ENCODE measurements at places on chromosomes 1 and 21. TPM values are rescaled to one million over a fixed set of nuclear protein-coding genes. Genes with fewer than 3 reads are reported as not detected.

DNA sequence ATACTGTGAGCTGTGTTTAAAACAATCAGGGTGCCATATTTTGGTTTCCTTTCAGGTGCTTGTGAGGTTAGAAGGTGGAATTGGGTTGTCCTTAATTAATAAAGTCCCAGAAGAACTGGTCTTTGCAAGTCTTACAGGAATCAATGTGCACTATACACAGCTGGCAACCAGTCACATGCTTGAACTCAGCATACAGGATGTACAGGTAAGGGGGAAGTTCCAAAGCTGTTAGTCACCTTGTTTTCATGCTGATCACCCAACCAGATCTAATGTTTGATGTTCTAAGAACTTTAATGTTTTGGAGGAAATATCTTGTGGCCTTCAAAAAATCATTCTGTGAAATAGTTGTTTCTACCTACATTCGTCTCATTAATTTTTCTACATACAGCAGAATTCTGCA lies 156.3 kb downstream of the VPS13D start:
- DNase-seq: no peak

DNA sequence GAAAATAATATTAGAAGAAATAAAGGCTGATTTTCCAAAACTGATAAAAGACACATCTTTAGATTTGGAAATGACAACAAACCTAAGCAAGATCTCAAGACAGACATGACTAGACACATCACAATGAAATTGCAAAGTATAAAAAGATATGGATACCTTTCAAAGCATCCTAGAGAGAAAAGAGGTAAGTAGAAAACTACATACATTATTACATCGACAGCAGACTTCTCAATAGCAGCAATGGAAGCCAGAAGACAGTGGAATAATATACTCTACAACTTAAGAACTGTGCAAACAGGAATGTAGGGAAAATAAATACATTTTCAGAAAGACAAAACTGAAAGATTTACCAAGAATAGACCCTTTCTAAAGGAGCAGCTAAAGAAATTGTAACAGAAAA lies 50.2 kb downstream of the DENND1B start:
- DNase-seq: peak; percentile 5

GRCh38 chr1:162701286-162701685 lies 69.0 kb downstream of the DDR2 start:
- DNase-seq: no peak

DNA sequence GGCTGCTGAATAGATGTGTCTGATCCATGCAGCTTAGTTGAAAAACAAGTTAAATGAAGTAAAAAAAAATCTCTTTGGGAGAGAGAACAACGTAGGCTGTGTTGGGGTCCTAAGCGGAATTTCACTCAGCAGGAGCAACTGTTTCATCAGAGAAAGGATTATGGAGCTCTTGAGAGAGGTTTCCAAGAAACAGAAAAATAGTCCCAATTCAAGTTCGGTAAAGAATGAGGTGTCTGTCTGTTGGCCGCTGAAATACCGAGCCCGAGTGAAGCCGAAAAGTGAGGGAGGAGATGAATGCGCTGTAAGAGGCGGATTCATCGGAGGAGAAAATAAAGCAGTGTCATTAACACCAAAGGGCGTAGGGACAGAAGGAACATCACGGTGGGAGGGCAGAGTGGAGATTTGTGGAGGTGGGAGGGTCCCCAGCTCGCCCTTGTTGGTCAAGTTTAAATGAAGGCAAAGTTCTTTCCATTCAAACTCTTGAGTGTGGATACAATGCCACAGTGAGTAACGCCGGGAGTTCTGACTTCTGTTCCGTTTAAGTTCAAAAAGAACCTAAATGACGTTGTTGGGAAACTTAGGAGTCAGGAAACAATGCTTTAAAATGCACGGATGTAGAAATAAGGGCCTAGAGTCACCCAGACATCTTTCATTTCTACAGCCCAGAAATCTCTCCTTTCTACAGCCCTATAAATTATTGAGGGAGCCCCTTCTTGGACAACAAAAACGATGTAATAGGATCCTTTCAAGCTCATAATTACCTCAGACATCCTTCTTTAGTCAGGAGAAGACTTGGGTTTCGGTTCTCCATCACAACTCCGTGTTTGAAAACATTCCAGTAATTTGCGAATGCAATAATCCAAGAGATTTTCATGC lies 15.6 kb upstream of the SLC45A1 start:
- peak; percentile 42 for DNase-seq

DNA sequence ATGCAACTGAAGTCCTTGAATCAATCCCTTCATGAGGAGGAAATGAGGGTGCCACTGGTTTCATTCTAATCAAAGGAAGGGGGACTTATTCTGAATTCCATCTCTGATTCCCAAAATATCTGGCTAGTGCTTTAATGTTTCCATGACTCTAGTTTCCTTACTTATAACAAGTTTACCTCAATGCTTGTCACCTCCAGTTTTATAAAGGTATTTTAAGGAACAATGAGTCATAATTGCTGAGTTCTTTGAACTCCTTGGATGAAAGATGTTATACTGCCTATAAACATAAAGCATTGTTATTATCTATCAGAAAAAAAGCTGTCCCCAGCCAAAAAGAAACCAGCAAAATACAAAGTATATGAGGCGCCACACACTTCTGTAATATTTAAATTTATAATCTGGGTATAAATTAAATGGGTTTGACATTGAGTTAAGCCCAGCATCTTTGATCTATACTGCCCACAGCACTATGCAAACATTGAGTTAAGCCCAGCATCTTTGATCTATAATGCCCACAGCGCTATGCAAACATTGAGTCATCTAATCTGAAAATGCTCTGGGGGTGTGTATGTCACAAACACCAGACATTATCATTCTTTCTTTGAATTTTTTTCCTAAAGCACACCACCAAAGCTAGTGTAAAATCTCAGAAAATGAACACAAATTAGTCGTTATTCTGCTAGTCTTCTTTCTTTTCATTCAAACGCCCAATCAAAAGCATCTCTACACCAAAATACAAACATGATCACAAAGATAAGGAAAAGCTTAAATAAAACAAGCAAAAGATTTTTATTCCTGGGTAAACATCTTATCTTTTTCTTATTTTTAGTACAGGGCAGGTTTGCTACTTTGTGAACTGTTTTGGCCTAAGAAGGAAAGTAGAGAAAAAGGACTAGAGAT lies 11.5 kb upstream of the CXADR start:
- no peak for DNase-seq

DNA sequence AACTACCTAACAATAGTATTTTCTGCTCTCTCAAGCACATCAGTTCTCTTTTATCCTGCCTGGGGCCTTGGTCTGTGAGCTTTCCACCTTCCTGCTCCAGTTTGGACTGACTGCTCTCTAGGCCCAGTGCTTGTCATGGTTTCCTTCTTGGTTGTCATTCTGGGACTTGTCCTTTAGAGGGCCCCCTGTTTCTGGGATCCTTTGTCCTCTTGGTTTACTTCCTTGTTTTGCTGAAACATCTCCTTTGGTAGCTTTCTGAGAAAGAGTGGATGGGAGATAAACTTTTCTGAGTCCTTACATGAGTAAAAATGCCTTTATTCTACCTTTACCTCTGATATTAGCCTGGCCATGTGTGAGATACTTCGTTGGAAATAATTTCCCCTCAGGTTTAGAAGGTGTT lies 4.7 kb downstream of the SLC1A7 start:
- DNase-seq: no peak

GRCh38 chr1:227786673-227787512 lies 28.6 kb upstream of the PRSS38 start:
- no peak for DNase-seq

DNA sequence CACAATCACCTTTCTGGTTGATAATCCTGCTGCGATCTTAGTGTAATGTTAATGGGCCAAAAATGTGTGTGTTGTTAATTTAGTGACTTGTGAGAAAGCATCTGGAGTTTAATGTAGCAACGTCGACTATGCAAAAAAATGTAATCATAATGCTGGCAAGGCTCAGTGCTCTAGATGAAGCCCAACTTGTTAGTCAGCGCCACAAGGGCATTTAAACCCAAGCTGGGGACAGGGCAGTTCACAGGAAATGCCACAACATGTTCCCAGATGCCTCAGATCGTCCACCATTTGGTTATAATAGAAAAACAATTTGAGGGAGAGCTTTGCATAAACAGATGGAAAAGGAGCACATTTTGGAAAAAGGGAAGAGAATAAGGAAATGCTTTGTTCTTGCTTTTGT lies 585.4 kb upstream of the PLXNA2 start:
- no peak for DNase-seq

DNA sequence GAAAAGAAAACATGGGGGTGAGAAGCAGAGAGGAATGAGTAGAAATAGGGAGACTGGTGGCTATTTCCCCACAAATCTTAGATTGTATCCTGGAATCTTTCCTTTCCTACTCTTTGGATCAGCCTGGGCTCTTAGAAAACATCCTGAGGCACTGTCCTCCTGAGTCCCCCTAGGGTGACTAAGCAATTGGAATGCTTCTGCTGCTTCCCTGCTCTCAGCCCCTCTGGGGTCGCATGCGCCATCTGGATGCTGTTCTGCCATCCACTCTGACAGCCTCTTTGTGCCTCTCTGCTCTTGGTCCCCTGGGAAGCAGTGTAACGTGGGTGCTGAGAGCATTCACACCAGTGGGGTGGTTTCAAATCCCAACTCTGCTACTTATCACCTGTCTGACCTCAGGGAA lies 443.0 kb downstream of the SIPA1L2 start:
- no peak for DNase-seq

- DNase-seq: no peak
Observed at GRCh38 chr21:29146726-29147125, 16.3 kb downstream of the MAP3K7CL start.

DNA sequence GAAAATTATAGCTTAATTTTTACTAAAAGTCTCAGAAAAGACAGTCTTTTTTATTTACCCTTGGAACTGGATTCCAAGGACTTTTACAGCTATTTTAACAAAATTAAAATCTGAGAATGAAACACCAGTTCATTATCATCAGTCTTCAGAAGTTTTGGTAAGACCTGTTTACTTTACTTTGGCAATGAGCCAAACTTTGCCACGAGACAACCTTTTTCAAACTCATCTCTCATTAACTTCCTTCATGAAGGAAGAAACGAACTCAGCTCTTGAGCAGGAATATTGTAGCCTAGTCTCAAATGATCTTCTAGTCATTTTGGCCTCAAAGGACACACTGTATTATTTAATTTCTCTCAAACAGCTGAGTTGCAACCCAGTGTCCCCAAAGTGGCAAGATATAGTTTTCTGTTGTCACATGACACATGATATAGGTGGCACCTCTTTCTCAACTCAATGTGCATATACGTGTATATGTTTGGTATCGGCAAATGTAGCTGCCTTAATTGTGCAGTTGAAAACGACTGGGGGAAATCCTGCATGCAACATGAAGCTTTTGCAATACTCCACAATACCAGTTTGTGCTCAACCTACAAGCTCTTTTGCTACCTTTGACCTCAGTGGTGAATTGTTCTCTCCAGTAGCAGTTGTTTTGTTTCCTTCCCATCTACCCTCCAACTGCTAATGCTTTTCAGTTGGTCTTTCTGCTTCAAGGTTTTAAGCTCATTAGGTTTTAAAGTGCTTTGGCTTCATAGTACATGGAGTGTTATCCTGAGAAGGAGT lies 8.4 kb upstream of the GNG4 start:
- no peak for DNase-seq

- no peak for DNase-seq
Observed at GRCh38 chr21:42536601-42537000, 22.9 kb downstream of the SLC37A1 start.

DNA sequence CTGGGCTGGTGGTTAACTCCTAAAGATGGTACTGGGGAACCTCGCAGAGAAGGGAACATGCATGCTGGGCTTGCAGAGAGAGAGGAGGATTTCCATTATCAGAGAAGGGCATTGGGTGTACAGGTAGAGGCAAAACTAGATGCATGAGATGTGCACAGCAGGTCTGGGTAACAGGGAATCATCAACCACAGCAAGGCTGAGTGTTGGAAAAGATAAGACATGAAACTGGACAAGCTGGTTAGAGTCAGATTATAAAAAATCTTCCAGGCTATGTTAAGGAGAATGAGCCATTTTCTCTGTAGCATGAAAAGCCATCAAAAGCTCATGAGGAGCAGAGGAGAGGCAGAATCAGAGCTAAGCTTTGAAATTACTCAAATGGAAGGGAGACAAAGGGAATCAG lies 147.8 kb downstream of the VAV3 start:
- DNase-seq: no peak

DNA sequence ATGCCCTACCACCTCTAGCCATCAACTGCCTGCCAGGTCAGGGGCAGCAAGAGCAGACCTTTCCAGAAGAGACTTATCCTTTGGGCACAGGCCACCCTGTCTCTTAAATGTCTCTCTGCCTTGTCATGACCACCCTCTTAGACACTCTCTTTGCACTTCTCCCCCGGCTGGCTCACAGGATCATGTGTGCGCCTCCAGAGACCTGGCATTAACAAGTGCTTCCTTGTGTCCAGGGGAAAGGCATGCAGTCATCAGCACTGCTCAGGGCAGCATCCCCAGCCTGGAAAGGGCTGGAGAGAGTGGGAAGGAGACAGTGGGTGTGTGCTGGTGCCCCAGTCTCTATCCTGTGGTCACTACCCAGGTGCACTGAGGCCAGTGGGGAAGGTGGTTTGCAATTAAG lies 85.2 kb upstream of the TLR5 start:
- DNase-seq: no peak

DNA sequence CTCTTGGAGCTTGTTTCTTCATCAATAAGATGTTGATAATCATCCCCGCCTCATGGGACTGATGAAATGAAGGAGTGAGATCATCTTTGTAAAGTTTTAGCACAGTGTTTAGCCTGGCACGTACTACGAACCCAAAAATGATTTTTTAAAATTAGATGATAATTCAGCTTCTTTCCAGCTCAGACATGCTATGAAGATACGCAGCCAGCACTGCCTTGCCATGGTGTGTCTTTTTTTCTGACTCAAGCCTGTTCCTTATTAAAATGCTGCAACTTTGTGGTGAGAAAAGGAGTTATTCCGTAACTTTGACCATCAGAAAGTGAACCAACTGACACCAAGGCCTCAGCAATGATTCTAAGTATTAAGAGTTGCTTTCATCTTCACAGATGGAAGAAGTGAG lies 269.0 kb downstream of the LTN1 start:
- DNase-seq: no peak

GRCh38 chr1:170640581-170640980 lies 23.4 kb upstream of the PRRX1 start:
- DNase-seq: no peak

Gene NHLH2
- 0.21 TPM for total RNA-seq

Gene TRIM45
- 11.6 TPM for total RNA-seq

Gene KCNJ6
- 0.82 TPM for total RNA-seq

Gene RAP1A
- 43.0 TPM for total RNA-seq

Gene TRIM67
- total RNA-seq: 0.10 TPM

Gene ASPM
- 23.7 TPM for total RNA-seq
